T-helper 17 cell (primary cell): ENCODE measurements at places on chromosomes 7 and 10. TPM values are rescaled to one million over a fixed set of nuclear protein-coding genes. Genes with fewer than 3 reads are reported as not detected.

- no peak for DNase-seq
- no peaks in the 10 kb centered on the region for H3K27me3 ChIP-seq
- no peaks in the 10 kb centered on the region for H3K4me1 ChIP-seq
- no peak overlapping the region for H3K4me3 ChIP-seq
Observed at GRCh38 chr7:81833401-81833800, 63.6 kb upstream of the HGF start.

- H3K36me3 ChIP-seq: no peaks in the 10 kb centered on the region
- peaks cover 49% of the 10 kb centered on the region for H3K27me3 ChIP-seq
- H3K27ac ChIP-seq: no peak overlapping the region
Observed at GRCh38 chr7:94483843-94484242, 25.8 kb upstream of the CASD1 start.

- H3K27ac ChIP-seq: no peak overlapping the region
- no peak for DNase-seq
- H3K27me3 ChIP-seq: no peaks in the 10 kb centered on the region
- no peaks in the 10 kb centered on the region for H3K4me1 ChIP-seq
- H3K4me3 ChIP-seq: no peak overlapping the region
Observed at GRCh38 chr7:49102411-49102810, 178.1 kb downstream of the CDC14C start.

DNA sequence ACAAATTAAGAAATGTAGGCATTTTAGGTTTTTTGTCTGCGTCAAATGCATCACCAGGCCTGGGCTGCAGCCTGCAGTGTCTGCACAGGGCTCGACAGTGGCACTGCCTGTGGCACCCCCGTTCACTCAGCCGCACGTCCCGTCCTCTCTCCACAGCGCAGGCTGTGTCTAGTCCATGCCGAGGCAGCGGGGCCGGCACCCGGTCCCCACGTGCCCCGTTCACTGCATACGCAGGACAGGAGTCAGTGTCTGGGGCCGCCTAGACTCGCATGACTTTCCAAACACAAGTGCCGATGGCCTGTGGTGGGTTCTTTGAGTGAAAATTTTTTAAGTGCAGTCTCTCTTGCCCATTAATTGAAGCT lies 446.4 kb downstream of the PTPRN2 start:
- H3K27ac ChIP-seq: no peak overlapping the region
- no peak overlapping the region for H3K4me3 ChIP-seq
- H3K4me1 ChIP-seq: no peaks in the 10 kb centered on the region
- no peaks in the 10 kb centered on the region for H3K36me3 ChIP-seq
- DNase-seq: no peak
- H3K27me3 ChIP-seq: no peaks in the 10 kb centered on the region

Gene HPSE2
- 0.34 TPM for total RNA-seq

Gene OR2A7
- total RNA-seq: 6.5 TPM
